Fibroblast of villous mesenchyme (primary cell): ENCODE measurements at places on chromosomes 16 and 17.
A peak's percentile ranks its signal among the peaks of the same experiment; 100 is the strongest.

- peak; percentile 35 for DNase-seq
These were observed 259.0 kb upstream of the MYOCD start for GRCh38 chr17:12406623-12407215.

DNA sequence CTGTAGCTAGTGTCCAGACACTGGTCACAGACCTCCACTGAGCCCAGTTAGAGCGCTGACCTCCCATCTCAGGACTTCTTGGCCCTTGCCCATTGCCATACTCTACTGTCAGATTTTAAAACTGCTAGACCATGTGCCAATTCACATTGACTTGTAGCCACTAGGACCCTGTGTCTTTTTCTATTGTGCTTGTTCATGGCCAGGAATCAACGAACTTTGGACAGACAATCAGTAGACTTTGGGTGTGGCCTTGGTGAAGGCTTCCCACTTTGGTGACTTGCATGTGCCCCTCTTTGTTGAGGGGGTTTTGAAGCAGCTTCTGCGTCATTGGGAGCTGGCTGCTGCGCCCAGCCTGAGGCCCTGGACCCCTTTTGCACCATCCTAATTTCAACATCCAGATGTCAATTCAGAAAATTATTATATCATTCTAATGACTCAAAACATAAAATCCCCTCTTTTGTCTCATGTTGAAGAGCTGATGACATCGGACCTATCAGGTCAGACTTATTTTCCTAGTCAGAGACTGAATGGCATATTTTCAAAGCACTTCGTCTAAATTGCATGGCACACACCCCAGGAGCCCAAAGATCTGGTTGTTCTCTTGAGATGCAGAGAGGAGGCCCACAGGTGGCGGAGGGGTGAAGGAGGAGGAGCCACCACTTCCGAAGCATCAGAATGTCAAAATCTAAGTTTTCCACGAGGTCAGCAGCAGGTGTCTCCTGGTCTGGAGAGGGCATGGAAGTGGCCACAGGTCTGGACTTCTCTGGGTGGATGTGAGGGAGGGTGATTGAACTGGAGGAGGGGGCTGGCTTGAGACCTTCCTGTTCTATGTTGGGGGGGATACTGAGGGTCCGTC is 93.4 kb upstream of the CBX4 start:
- DNase-seq, result no peak

DNA sequence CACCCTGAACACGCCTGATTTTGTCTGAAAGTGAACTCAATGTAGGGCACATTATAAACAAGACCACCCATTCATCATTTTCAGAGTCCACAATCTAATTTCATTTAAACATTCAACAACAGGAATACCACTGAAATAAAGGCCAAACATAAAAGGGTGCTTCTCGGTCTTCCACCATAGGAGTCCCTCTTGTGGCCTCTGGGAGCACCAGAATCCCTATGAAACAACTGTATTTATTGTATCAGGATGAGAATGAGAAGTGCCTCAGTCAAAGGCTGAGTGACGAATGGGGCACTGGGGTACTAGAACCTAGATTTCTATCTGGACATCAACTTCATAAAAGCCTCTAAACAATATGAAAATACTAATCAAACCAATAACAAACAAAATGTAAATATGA is 40.4 kb downstream of the NXPH3 start:
- no peak for DNase-seq

- peak; percentile 91 for DNase-seq
These were observed 28.2 kb downstream of the ZFHX3 start for GRCh38 chr16:73019457-73020362.

DNA sequence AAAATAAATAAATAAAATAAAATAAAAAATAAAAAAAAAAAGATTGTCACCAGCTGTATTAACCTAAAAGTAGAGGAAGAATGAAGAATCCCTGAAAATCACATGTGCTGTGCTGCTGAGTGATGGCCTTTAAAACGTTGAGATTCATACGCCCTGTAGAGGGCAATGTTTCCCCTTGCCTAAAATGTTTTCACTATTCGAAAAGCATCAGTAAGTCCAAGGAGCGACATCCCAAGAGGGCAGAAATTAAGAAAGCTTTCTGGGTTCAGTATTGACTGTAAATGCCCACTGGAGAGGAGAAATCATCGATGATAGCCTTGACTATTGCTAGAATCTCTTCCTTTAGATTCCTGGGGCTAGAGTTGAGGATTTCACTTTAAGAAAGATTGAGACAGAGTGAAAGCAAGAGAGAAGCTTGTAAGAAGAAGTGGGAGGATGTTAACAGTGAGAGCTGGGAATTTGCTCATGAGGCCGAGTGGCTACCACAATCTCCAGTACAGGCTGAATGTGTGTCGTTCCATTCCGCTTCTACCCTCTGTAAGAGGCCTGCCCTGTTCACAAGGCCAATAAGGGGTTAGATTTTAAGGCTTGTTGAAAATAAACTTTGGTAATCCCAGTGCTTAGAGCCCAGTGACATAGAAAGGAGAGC is 170.8 kb upstream of the FAM20A start:
- peak; percentile 82 for DNase-seq

DNA sequence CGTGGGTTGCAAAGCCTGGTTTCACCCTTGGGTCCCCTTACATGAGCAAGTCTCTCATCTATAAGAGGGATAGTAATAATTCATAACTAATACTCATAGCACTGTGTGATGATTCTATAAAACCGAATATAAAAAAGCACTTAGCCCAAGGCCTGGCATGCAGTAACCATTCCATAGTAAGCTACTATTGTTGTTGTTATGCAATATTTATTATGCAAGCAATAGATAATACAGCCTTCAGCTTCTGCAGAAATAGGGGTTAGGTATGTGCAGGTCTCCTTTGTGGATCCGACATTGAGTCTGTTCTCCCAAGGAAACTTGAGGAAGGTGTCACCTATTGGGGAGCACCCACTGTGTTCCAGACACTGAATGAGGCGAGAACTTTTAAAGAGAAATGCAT is 401.1 kb downstream of the UTP18 start:
- DNase-seq, result no peak

DNA sequence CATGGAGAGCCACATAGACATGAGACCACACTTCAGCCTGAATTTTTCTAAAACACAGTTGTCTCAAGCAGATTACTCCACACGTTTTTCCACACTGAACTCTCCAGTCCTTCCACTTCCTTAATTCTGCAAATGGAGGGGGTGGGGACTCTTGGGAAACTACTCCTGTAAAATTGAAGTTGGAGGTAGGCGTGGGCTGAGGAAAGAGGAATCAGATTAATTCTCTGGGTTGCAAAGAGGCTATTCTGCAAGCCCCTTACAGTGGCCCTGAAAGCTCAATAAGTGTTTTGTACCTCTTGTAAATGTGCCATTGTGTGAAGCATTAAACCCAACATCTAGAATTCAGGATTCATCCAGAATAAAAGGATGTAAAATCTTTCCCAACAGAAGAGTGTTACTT is 9.6 kb downstream of the MARVELD3 start:
- no peak for DNase-seq

GRCh38 chr17:74532115-74532514 is 840 bp upstream of the CD300LB start:
- no peak for DNase-seq

DNA sequence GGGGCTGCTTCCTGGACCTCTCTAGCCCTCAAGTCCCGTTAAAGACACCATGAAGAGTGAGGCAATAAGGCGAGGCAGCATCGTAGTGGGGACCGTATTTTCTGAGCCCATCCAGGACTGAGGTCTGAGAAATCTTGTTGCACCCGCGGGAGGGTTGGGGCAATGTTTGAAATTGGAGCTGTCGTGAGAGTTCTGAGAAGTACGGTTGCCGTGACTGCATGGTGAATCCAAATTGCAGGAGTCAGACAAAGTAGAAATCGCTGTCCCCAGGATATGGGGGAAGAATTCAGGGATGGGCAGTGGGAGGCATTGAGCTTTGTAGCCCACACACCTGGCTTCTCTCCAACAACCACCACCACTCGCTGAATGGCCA is 42.0 kb upstream of the RPL38 start:
- no peak for DNase-seq
